ENCODE measurements at places on chromosomes 4 and X.
A peak's percentile ranks its signal among the peaks of the same experiment; 100 is the strongest.

DNA sequence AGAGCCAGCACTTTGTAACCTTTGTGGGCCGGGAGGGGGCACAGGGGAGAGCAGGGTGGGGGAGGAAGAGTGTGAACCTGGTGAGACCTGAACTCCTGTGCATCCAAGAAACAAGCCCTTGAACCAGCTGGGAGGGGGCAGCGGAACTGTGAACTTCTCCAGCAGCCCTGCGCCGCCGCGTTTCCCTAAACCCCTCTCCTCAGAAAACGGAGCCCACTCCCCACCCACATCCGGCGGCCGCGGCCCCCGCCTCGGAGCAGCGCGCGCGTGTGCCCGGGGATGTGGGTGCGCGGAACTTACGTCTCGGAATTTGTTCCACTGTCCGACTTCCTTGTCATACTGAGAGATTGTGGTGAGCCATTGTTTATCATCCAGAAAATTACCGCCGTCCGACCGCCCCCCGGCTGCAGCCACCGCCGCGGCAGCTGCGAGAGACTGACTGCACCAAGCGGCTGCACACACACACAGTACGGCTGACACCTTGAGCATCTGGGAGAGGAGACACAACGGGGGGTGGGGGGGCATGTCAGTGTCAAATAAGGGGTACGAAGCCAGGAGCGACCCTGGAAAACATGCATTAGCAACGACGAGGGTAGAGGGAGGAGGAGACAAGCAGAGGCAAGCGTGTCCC is 494 bp downstream of the SPOCK3 start:
- DNase-seq: no peak

GRCh38 chr4:6497796-6498195 is 25.4 kb upstream of the PPP2R2C start:
- DNase-seq: no peak

GRCh38 chr4:2790583-2791517 is 2.0 kb upstream of the SH3BP2 start:
- DNase-seq: no peak

GRCh38 chr4:115515366-115515765 is 401.9 kb upstream of the NDST4 start:
- DNase-seq: no peak

- DNase-seq: no peak
Observed at GRCh38 chr4:99859618-99860017, 34.6 kb downstream of the LAMTOR3 start.

GRCh38 chr4:13559413-13559812 is 15.1 kb upstream of the NKX3-2 start:
- no peak for DNase-seq

- no peak for DNase-seq
Observed at GRCh38 chrX:17842769-17843525, 18.2 kb downstream of the RAI2 start.

- DNase-seq: no peak
Observed at GRCh38 chrX:23936180-23936579, 28.4 kb downstream of the CXorf58 start.

DNA sequence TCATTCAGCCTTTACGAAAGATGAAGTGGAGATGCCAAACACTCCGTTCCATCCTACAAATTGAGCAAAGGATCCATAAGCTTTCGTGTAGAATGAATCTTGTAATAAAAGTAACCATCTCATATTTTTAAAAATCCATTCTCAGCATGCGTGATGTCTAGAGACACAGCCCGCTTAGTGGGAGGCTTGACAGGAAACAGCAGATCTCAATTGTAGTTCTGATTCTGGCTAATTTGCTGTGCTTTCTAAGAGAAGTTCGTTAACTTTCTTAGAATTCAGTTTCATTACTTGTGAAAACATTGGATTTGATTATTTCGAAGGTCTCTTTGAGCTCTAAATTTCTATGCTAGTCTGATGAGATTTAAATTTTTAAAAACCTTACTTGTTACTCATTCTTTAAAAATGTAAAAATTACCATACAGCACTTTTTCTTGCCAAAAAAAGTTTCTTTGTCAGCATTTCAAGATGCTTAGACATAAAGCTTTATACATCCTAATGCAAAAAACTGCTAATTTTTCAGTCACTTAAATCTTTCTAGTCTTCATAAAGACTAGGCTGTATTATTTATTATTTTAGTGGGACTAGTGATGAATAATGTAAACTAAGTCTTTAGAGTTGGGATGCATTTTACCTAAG is 66.9 kb upstream of the NEIL3 start:
- DNase-seq: no peak

GRCh38 chrX:141814213-141814857 is 23.8 kb upstream of the MAGEC3 start:
- no peak for DNase-seq

DNA sequence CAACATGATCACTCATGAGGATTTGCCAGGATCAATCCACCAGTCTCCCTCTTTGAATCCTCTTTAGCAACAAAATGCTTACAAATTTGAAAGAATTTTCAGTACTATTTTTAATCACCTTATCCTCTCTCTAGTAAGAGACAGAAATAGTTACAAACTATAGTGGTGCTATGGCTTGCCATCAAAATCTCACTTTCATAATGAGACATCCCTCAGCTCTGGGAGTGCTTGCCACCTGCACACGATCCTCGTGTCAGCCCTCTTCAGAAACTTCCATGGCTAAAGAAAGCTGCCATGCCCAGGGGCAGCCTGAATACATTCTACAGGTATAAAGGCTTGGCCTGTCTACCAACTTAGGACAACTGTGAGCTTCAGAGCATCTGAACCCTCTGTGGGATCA is 5.1 kb upstream of the DHX15 start:
- DNase-seq: no peak

- no peak for DNase-seq
Observed at GRCh38 chr4:100461807-100462605, 55.8 kb downstream of the EMCN start.

DNA sequence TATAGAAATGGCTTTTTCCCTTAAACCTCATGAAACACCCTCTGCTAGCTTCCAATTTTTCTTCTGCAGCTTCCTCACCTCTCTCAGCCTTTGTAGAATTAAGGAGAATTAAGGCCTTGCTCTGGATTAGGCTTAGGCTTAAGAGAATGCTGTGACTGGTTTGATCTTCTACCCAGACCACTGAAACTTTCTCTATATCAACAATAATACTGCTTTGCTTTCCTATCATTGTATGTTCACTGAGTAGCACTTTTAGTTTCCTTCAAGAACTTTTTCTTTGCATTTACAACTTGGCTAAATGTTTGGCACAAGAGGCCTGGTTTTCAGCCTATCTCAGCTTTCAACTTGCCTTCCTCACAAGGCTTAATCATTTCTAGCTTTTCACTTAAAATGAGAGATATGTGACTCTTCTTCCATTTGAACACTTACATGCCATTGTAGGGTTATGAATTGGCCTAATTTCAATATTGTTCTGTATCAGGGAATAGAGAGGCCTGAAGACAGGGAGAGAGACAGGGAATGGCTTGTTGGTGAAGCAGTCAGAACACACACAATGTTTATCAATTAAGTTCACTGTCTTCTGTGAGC is 28.2 kb downstream of the TMEM154 start:
- no peak for DNase-seq

DNA sequence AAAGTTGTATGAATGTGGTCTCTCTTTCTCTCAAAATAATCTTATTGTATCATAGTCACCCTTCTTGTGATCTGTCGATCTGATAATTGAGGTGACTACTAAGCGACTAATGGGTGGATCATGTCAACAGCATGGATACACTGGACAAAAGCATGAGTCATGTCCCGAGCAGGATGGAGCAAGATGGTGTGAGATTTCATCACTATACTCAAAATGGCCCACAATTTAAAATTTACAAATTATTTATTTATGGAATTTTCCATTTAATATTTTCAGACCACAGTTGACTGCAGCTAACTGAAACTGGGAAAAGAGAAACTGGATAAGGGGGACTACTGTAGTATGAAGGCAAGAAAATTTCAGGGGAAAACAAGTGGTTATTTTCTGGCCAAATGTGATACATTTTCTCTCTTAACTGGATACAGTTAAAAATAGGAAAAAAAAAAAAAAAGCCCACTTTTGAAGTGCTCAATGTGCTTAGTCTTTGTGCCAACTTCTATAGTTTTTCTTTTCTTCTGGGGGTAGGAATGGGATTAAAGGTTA is 25.3 kb downstream of the FAM241A start:
- peak; percentile 25 for DNase-seq

- DNase-seq: no peak
Observed at GRCh38 chr4:125352521-125352920, 37.8 kb downstream of the FAT4 start.

GRCh38 chrX:13283950-13284546 is 35.8 kb downstream of the ATXN3L start:
- DNase-seq: no peak

- DNase-seq: peak; percentile 12
Observed at GRCh38 chrX:147917700-147918695, 6.3 kb downstream of the FMR1 start.

DNA sequence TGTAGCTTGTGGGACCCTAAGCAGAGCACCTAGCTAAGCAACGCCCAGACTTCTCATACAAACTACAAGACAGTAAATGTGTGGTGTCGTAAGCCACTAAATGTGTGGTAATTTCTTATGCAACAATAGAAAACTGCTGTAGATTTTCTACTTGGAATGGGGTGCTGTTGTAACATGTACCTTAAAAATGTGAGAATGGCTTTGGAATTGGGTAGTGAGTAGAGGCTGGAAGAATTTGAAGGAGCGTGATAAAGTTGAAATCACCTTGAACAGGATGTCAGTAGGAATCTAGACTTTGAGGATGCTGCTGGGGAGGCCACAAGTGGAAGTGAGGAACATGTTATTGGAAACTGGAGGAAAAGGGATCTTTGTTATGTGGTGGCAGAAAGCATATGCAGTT is 43.2 kb upstream of the FUNDC1 start:
- no peak for DNase-seq
